ENCODE measurements at places on chromosomes 16 and 17.
A peak's percentile ranks its signal among the peaks of the same experiment; 100 is the strongest.

DNA sequence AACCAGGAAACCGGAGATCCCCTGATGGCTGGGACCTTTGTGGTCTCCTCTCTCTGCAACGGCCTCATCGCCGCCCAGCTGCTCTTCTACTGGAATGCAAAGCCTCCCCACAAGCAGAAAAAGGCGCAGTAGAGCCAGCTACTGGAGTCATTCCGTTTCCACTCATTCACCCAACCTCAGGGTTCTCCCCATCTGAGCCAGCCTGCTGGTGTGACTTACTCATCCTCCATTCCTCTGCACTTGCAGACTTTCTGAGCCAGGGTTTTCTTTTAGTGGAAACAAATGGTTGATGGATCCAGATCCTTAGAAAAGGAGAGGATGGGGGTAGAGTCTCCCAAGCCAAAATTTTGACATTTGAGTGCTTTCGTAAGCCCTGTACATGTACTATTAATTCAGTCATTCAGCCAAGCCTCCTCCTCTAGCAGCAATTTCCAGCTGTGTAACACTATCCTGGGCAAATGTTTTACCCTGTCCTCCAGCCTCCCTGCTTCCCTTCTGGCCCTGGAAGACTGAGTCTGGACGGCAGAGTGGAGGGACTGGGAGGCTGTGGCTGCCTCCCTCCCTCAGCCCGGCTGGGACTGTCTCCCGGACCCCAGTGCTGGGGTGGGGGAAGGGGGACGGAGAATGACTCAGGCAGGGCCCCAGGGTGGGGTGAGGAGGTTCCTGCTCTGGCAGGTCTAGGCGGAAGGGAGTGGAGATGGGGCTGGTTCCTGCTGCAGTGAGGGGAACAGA is 2.3 kb downstream of the SOX15 start:
- H3K27me3 ChIP-seq = no peaks in the 10 kb centered on the region
- H3K4me1 ChIP-seq = peaks cover 41% of the 10 kb centered on the region
- peaks cover 65% of the 10 kb centered on the region for H3K36me3 ChIP-seq
- no peak overlapping the region for H3K4me3 ChIP-seq

GRCh38 chr17:1573932-1574696 is 11.5 kb upstream of the PITPNA start:
- no peaks in the 10 kb centered on the region for H3K36me3 ChIP-seq
- no peaks in the 10 kb centered on the region for H3K27me3 ChIP-seq
- H3K4me3 ChIP-seq = no peak overlapping the region
- no peak overlapping the region for H3K27ac ChIP-seq
- H3K4me1 ChIP-seq = no peaks in the 10 kb centered on the region
- DNase-seq = peak; percentile 83

- peak; percentile 23 for DNase-seq
- H3K4me1 ChIP-seq = no peaks in the 10 kb centered on the region
- H3K36me3 ChIP-seq = no peaks in the 10 kb centered on the region
- H3K4me3 ChIP-seq = no peak overlapping the region
Measured at GRCh38 chr16:5490499-5490898, 392.9 kb upstream of the EEF2KMT start.

DNA sequence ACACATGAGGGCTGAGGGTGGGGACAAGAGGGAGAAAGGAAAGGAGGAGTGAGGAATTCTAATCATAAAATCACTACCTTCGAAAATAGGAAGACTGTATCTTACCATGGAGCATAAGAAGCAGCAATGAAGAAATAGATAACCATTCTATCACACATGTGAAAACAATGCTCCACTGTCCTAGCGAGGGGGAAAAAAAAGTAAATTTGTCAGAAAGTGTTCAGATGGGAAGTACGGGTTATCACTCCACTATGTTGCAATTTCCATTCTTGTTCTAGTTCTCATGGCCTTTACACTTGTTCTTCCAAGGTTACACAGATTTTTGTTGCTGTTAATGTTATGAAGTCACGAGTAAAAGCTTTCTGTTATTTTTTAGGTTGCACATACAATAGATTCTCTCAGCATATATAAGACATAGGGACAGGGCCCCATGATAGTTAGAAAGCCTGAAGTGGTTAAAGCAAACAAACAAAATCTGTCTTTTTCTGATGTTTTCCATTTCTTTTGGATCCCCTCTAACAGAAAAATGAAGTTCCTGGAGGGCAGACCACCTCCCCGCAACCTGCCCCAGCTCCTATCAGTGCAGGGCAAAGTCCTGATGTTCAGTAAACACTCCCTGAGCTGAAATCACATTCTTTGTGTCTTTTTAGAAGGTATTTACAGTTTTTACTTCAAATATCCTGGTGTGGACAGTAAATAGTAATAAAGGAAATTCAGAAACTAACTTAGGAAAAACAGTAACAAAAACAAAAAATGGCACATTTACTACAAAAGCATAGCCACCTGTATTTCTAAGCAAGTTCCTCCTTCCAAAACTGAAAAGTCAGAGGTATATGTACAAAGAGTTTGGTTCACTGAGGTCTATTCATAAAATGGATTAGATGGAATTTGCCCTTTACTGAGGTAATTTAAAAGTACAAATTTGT is 13.7 kb downstream of the MMD start:
- H3K36me3 ChIP-seq = peaks cover 27% of the 10 kb centered on the region
- no peaks in the 10 kb centered on the region for H3K4me1 ChIP-seq
- no peak for DNase-seq
- H3K4me3 ChIP-seq = no peak overlapping the region
- no peak overlapping the region for H3K27ac ChIP-seq

GRCh38 chr17:58248955-58249269 is 10.5 kb downstream of the LPO start:
- peaks cover 3% of the 10 kb centered on the region for H3K27me3 ChIP-seq
- no peaks in the 10 kb centered on the region for H3K36me3 ChIP-seq
- no peak for DNase-seq
- H3K4me3 ChIP-seq = peak overlapping the region; percentile 54
- peaks cover 18% of the 10 kb centered on the region for H3K4me1 ChIP-seq

GRCh38 chr16:82699711-82700495 is 73.1 kb downstream of the CDH13 start:
- H3K4me1 ChIP-seq = peaks cover 12% of the 10 kb centered on the region
- H3K4me3 ChIP-seq = no peak overlapping the region
- peaks cover 5% of the 10 kb centered on the region for H3K27me3 ChIP-seq
- H3K27ac ChIP-seq = no peak overlapping the region

DNA sequence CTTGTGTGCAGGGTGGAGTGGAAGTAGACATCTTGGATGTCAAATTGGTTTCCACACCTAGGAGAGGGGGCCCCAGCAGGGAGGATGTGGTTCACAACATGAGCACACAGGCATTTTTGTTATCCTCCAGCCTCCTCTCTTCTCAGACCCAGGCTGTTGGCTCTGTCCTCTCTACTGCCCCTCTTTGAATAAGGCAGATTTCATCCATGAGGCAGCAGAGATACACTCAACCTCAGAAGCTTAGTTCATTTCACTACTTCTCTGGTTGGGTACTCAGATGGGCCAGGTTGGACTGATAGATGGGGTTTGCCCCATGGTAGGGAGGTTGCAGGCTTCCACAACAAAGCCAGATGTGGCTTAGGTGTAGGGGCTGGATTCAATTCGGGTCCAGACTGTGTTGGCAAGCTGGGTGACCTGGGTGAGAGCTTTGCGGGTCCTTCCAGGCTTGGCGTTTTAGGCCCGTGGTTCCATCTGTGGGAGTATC is 22.2 kb upstream of the NFATC3 start:
- no peak overlapping the region for H3K27ac ChIP-seq
- no peak for DNase-seq
- peaks cover 59% of the 10 kb centered on the region for H3K36me3 ChIP-seq
- no peaks in the 10 kb centered on the region for H3K27me3 ChIP-seq
- H3K4me1 ChIP-seq = peaks cover 19% of the 10 kb centered on the region

DNA sequence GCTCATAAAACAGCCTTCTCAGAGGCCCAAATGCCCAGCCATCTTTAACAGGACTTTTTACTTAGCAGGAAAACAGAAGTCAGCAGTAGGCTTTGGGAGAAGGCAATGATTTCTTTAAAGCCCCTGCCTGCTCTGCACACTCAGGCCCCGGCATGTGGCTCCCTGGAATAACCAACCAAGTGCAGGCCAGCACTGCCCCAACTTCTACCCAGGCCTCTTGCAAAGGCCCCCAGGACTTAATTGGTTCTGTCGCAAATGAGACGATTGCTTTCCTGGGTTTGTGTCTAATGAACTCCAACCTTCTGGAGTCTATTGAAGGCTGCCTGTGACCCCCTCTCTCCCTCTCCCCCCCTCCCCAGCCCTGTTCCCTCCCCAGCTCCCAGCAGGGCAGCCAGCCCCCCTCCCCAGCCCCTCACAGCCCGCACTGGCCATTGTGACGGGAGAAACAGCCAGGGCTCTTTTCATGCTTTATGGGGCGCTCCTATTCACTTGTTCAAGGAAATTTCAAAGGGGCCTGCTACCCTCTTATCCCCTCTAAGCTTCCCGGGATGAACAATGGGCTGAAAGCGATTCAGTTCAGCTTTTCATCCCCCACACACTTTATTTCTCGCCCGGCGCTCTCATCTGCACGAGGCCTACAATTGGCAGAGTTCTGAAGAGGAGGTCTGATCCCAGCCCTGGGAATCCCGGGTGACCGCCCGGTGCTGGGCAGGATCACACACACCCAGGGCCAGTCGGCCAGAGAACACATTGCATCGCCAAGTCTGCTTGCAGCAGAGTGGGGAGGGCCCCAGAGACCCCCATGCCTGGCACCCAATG is 15.5 kb downstream of the AXIN2 start:
- H3K4me3 ChIP-seq = no peak overlapping the region
- H3K27ac ChIP-seq = no peak overlapping the region
- H3K27me3 ChIP-seq = peaks cover 18% of the 10 kb centered on the region
- DNase-seq = no peak
- H3K4me1 ChIP-seq = no peaks in the 10 kb centered on the region

- no peak overlapping the region for H3K4me3 ChIP-seq
- no peak for DNase-seq
- H3K36me3 ChIP-seq = no peaks in the 10 kb centered on the region
Measured at GRCh38 chr16:59973966-59974365, 1239.8 kb upstream of the GOT2 start.

GRCh38 chr16:23615805-23616204 is 19.7 kb upstream of the NDUFAB1 start:
- no peaks in the 10 kb centered on the region for H3K4me1 ChIP-seq
- peaks cover 63% of the 10 kb centered on the region for H3K36me3 ChIP-seq
- H3K27ac ChIP-seq = no peak overlapping the region
- H3K4me3 ChIP-seq = no peak overlapping the region
- H3K27me3 ChIP-seq = no peaks in the 10 kb centered on the region

- peaks cover 5% of the 10 kb centered on the region for H3K4me1 ChIP-seq
- no peak overlapping the region for H3K27ac ChIP-seq
- no peaks in the 10 kb centered on the region for H3K27me3 ChIP-seq
Measured at GRCh38 chr17:80649672-80650330, 105.2 kb downstream of the RPTOR start.

DNA sequence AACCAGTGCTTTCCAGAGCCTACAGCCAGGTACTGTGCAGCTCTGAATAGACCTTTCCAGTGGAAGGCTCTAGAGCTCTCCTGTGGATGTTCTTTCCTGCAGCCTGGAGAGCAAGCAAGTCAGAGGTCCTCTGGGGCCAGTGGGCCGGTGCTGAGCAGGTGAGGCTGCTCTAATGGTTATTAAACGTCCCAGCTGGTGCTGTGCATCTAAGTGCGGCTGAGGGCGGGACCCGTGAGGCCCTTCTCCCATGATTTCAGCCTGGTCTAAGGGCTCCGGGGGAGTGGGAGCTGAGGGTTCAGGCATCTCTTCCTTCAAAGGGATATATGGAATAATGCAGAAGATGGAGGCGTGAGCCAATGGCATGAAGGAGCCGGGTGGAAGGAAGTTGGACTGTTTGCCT is 83.7 kb upstream of the SDK2 start:
- H3K4me1 ChIP-seq = no peaks in the 10 kb centered on the region
- DNase-seq = no peak
- H3K27me3 ChIP-seq = no peaks in the 10 kb centered on the region
- no peaks in the 10 kb centered on the region for H3K36me3 ChIP-seq
- H3K27ac ChIP-seq = no peak overlapping the region
- no peak overlapping the region for H3K4me3 ChIP-seq

DNA sequence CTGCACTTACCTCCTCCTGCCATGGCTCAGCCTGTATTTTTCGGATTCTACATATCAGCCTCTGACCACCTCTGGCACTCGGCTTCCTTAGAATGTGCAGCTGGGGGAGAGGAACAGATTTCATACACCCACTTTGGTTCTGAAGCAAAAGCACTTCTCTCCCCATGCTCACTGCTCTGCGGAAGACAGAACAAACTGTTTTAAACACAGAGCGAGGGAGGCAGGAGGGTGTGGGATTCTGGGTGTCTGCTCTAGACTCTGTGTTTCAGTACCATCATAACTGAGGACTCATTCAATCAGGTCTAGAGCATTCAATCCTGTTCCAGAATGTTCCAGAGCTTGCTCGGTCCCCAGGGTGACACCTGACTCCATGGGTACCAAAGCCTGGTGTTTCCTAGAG is 239.1 kb downstream of the GRIN2A start:
- DNase-seq = no peak
- H3K4me1 ChIP-seq = no peaks in the 10 kb centered on the region
- H3K27ac ChIP-seq = no peak overlapping the region
- H3K4me3 ChIP-seq = no peak overlapping the region
- no peaks in the 10 kb centered on the region for H3K36me3 ChIP-seq
- no peaks in the 10 kb centered on the region for H3K27me3 ChIP-seq

- no peak for DNase-seq
- peaks cover 2% of the 10 kb centered on the region for H3K36me3 ChIP-seq
- H3K27ac ChIP-seq = no peak overlapping the region
- H3K27me3 ChIP-seq = no peaks in the 10 kb centered on the region
Measured at GRCh38 chr17:27575096-27575911, 55.7 kb upstream of the LGALS9 start.

DNA sequence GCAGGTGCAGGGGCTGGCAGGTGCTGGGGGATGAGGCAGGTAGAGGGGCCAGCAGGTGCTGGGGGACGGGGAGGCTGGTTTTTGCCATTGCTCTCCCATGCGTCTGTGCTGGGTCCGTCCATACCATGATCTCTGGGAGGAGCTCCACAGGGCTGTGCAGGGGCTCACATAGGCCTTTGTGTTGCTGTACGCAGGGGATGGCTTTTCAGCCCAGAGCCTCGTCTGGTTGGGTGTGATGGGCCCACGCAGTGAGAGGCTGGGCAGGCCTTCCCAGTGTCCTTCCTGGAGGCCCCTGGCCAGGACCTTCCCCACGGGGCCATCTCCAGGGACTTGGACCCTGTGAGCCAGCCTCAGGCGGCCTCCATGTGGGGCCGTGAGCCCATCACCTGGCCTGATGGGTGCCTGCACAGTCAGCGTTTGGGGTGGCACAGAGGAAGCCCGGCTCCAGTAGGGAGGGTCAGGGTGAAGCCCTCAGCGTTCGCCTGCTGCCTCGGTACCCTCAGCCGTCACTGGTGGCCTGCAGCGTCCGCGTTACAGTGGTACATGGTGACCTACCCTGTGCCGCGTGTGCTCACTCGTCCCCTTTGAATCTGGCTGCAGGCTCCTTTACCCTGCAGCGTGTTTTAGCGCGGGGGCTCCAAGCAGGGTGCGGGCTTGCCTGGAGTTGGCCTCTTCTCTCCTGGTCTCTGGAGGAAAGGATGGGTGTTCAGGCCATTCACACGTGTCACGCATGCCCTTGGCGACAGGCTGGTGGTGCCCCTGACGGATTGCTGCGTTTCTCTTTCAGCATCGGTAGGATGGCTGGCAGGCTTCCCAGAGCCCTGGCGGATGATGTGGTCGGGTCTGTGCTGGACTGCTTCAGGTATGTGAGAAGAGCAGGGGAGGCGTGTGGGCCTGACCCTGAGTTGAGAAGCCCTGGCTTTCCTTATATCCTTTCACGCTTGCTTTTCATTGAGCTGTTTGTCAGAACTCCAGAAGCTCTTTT is 30.6 kb downstream of the ZNF750 start:
- no peak for DNase-seq
- H3K36me3 ChIP-seq = peaks cover 18% of the 10 kb centered on the region
- no peak overlapping the region for H3K4me3 ChIP-seq
- H3K27me3 ChIP-seq = no peaks in the 10 kb centered on the region
- no peaks in the 10 kb centered on the region for H3K4me1 ChIP-seq

GRCh38 chr17:58161566-58161965 is 5.2 kb upstream of the OR4D2 start:
- H3K4me3 ChIP-seq = no peak overlapping the region
- H3K36me3 ChIP-seq = no peaks in the 10 kb centered on the region
- no peak overlapping the region for H3K27ac ChIP-seq

Data from common myeloid progenitor, CD34-positive (primary cell).